Activated T-cell treated with anti-CD3 and anti-CD28 coated beads for 24 hours (primary cell): ENCODE measurements at places on chromosomes 12 and 14.

DNA sequence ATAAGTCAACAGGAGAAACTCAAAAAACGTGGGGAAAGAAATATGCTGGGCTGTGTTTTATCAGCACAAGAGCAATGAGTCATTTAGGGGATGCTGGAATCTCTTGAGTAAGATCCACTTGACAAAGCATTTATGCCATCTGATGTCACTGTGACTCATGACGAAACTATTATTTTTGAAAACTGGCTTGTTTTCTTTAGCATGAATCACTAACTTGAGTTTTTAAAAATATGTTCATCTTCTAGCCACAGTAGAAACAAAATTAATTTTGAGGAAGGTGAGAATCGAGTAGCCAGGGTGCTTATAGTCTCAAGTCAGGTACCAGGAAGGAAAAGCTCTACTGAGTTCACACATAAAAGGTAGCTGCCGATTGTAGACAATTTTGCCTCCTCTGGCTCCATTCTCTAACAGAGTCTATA is 456.2 kb upstream of the MGAT4C start:
- DNase-seq = no peak

DNA sequence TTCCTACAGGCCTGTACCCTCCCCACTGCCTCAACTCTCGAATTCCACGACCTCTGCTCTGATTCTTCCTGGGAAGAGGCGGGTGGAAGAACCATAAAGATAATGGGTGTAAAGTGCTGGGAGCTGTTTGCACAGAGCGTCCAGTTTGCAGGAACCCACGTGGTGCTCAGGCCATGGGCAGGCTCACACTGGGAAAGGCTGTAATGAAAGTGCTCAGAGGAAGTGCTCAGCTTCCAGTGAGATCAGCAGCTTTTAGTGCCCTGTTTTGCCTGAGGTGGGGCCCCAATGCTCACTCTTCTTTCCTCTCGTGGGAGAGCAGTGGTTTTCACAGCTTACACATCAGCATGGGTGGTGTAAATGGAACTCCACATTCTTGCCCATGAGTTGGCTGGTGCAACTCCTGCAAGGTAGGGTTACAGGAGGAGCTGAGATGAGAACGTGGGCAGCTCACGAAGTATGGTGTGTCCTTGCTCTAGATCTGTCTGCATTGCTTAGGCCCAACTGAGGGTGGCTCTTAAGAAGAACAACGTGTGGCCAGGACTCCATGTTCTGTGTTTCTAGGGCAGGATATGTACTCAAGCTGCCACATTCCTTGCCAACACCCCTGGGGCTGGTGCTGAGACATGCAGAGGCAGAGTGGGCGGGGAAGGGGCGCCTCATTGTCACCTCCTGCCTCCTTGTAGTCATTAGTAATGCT is 2.9 kb downstream of the TMEM63C start:
- no peak for DNase-seq

GRCh38 chr12:7310070-7310469 is 6.2 kb downstream of the ACSM4 start:
- DNase-seq = no peak

DNA sequence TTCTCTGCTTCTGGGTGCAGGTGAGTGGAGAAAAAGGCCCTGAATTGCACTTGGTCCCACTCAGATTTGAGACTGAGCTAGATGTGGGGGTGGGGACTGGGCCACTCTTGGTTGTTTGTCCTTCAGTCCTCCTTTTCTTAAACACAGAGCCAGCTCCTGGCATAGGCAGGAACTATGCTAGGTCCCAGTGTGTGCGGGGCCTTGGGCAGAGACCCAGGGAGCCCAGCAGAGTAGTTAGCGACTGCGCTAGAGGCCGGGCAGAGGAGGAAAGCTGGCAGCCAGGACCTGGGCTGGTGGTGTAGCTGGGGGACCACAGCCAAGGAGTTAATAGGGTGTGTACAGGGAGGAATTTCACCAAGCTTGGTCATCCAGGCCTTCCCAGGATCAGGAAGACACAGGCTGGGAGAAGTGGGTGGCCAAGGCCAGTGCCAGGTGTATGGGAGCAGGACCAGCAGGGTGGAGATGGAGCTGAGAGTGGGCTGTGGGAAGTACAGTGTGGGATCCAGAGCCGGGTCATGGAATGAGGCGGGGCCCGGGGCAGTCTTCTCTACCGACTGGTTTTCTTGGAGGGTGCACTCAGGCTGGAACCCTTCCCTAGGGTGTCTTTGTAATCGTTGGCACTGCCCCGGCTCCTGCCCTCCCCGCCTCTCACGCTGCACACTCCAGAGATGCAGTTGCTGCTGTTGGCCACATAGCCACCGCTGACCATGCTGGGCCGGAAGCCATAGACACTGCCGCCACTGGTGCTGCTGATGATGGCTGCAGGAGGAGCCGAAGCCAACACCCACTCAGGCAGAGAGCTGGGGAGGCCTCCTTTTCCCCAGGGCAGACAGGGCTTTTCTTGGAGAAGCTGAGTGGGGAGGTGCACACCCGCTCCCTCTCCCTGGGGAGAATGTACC is 8.7 kb downstream of the KRT71 start:
- DNase-seq = no peak

DNA sequence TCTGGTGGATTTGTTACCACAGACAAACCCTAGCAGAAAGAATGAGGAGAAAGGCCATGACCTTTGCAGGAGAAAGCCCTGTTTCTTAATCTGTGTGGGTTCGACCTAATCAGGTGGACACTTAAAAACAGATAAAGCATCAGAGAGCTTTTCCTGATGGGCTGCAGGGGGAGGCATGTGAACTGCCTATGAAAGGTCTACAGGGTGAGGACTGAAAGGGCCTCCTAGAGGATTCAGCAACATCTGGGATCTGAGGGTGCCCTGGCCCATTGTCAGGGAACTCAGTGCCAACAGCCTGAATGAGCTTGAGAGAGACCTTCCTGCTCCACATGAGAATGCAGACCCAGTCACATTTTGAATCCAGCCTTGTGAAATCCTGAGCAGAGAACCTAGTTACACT is 178.8 kb upstream of the DDHD1 start:
- no peak for DNase-seq

DNA sequence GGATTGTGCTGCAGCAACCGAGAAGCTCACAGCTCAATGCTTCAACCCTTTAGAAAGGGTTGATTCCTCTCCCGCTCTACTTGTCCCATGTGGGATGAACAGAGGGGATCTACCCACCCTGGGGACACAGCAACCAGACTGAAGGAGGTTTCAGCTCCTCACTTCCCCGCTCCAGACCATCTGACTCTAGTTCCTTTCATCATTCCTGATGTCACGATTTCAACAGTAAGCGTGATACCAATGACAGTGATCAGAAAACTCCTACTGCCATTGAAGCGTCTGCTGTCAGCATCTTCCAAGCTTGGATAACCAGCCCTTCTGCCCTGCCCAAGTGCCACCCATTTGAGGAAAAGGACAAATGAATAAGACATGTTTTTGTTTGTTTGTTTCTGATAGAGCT is 14.3 kb downstream of the SERPINA1 start:
- DNase-seq = no peak

DNA sequence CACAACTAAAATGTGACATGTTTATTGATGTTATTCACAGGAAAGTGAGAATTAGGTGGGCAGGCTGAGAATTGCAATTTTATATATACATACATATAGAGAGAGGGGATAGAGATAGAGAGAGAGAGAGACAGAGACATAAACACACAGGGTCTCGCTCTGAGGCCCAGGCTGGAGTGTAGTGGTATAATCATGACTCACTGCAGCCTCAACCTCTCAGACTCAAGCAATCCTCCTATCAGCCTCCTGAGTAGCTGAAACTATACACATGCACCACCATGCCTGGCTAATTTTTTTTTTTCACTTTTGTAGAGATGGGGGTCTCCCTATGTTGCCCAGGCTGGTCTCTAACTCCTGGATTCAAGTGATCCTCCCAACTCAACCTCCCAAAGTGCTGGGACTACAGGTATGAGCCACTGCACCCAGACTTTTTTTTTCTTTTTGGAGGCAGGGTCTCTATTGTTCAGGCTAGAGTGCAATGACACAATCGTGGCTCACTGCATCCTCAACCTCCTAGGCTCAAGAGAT is 49.1 kb downstream of the R3HDM2 start:
- no peak for DNase-seq
